Activated CD8-positive, alpha-beta memory T cell treated with anti-CD3 and anti-CD28 coated beads, Interleukin-2, amount 10 ng/mL, durations not matched to agents 7 days and 5 days (primary cell): ENCODE measurements at places on chromosomes 12 and 14. TPM values are rescaled to one million over a fixed set of nuclear protein-coding genes. Genes with fewer than 3 reads are reported as not detected.

Gene STXBP6
- total RNA-seq: not detected

Gene RAN
- 1,473 TPM for total RNA-seq

GRCh38 chr12:52013626-52014310 lies 7.0 kb downstream of the TAMALIN start:
- no peak overlapping the region for H3K27ac ChIP-seq
- no peak for DNase-seq
- H3K4me3 ChIP-seq: no peak overlapping the region

- H3K4me1 ChIP-seq: peaks cover 43% of the 10 kb centered on the region
- peaks cover 4% of the 10 kb centered on the region for H3K36me3 ChIP-seq
- DNase-seq: no peak
Observed at GRCh38 chr12:6765048-6765633, 1.0 kb upstream of the PTMS start.

- H3K4me1 ChIP-seq: peaks cover 9% of the 10 kb centered on the region
- DNase-seq: no peak
- no peak overlapping the region for H3K4me3 ChIP-seq
- H3K36me3 ChIP-seq: peaks cover 1% of the 10 kb centered on the region
- peaks cover 2% of the 10 kb centered on the region for H3K27me3 ChIP-seq
Observed at GRCh38 chr12:68406134-68406576, 74.0 kb upstream of the MDM1 start.

Gene CYP27B1
- total RNA-seq: 5.4 TPM

DNA sequence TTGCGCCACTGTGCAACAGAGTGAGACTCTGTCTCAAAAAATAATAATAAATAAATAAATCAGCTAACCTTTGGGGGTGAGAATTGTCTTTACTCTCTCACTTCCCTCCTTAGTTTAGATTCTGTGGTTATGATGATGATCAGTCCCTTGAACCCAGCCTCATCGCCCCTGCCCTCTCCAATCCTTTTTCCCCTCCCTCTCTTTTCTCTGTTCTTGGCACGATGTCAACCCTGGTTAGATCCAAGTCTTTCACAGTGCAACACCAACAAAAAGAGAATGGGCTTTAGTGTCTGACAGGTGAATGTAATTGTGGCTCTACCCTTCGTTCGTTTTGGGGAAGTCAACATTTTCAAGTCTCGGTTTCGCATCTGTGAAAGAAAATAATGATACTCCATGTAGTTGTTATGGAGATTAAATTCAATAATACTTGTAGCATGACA lies 59.0 kb downstream of the NTN4 start:
- no peak overlapping the region for H3K27ac ChIP-seq
- no peak for DNase-seq
- H3K4me1 ChIP-seq: no peaks in the 10 kb centered on the region

Gene P2RX7
- 7.5 TPM for total RNA-seq

GRCh38 chr12:64609536-64610078 lies 688 bp upstream of the RASSF3 start:
- peak overlapping the region; percentile 96 for H3K27ac ChIP-seq
- peaks cover 34% of the 10 kb centered on the region for H3K4me1 ChIP-seq
- peaks cover 13% of the 10 kb centered on the region for H3K36me3 ChIP-seq
- H3K4me3 ChIP-seq: peak overlapping the region; percentile 84
- H3K27me3 ChIP-seq: no peaks in the 10 kb centered on the region

Gene MIPOL1
- not detected for total RNA-seq

- peak overlapping the region; percentile 76 for H3K27ac ChIP-seq
- peaks cover 3% of the 10 kb centered on the region for H3K27me3 ChIP-seq
- H3K36me3 ChIP-seq: peaks cover 9% of the 10 kb centered on the region
- H3K4me3 ChIP-seq: peak overlapping the region; percentile 82
Observed at GRCh38 chr14:102593061-102593824, 794 bp downstream of the RCOR1 start.

- DNase-seq: no peak
- peaks cover 43% of the 10 kb centered on the region for H3K27me3 ChIP-seq
- H3K27ac ChIP-seq: no peak overlapping the region
Observed at GRCh38 chr12:27524494-27524835, 459 bp downstream of the PPFIBP1 start.

DNA sequence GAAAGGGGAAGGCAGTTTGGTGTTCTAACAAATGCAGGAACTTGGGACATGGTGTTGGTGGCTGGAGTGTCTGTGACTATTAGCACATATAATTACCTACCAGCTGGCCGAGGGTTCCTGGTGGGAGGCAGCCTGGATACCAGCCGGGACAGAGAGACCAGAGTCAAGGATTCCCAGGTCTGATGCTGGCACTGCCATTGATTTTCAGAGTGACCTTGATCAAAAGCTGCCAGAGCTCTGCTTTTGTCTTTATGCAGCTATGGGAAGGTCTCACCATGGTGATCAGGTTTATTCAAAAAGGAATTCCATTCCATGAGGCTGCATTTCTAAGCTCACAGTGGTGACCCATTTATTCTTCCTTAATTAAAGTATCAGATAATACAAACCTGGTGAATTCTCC lies 101.0 kb upstream of the PWP1 start:
- H3K27me3 ChIP-seq: no peaks in the 10 kb centered on the region
- H3K36me3 ChIP-seq: peaks cover 4% of the 10 kb centered on the region
- DNase-seq: no peak
- no peak overlapping the region for H3K27ac ChIP-seq
- no peaks in the 10 kb centered on the region for H3K4me1 ChIP-seq
- no peak overlapping the region for H3K4me3 ChIP-seq

GRCh38 chr12:88062474-88062873 lies 33.3 kb upstream of the C12orf50 start:
- no peak overlapping the region for H3K27ac ChIP-seq
- H3K27me3 ChIP-seq: no peaks in the 10 kb centered on the region
- H3K4me1 ChIP-seq: peaks cover 21% of the 10 kb centered on the region
- H3K4me3 ChIP-seq: no peak overlapping the region
- H3K36me3 ChIP-seq: peaks cover 26% of the 10 kb centered on the region

Gene SMAGP
- 3.4 TPM for total RNA-seq
